ENCODE measurements at places on chromosomes 12 and 14.

- no peak for DNase-seq
These were observed 122.8 kb downstream of the PRMT8 start for GRCh38 chr12:3613641-3614395.

- peak; percentile 39 for DNase-seq
These were observed 358.1 kb downstream of the RAD51B start for GRCh38 chr14:68177728-68178127.

GRCh38 chr14:101246894-101247841, 314.1 kb upstream of the DIO3 start:
- no peak for DNase-seq

GRCh38 chr14:73333031-73333430, 95.7 kb downstream of the PAPLN start:
- no peak for DNase-seq

GRCh38 chr12:9897535-9897934, 16.2 kb downstream of the KLRF2 start:
- no peak for DNase-seq

GRCh38 chr12:123958876-123959275, 13.8 kb downstream of the CCDC92 start:
- DNase-seq = no peak

DNA sequence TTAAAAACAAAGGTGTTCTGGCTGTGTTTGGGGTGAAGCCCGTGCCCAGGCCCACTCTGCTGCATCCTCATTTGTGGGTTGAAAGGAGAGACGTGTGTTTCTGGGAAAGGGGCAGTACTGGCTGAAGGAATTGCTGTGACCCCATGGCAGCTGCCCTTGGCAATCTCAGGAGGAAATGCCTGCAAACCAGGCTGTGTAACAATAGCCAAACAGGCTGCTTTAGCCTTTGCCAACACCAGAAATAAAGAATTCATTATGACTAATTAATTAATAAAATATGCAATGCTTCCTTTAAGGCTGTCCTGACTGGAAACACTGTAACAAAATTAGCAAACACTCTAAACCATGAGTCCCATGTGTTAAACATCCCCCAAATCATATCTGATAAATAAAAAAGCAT, 53.0 kb upstream of the KRR1 start:
- DNase-seq = no peak

DNA sequence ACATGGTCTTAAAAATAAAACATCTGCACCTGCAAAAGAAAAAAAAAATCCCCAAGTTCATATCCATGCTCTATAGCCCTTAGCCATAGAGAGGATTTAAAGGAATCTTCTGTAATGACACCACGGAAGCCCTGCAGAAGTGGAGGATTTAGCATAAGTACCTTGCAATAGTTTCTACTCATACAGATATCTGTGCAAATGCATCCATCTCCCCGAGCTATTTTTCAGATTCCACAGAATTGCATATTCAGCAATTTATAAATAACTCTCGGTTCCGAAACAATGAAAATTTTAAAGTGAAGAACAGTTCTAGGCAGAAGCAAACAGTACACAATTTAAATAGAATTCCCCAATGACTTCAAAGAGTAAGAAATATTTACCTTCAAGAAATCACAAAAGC, 424 bp downstream of the IGF1 start:
- no peak for DNase-seq

DNA sequence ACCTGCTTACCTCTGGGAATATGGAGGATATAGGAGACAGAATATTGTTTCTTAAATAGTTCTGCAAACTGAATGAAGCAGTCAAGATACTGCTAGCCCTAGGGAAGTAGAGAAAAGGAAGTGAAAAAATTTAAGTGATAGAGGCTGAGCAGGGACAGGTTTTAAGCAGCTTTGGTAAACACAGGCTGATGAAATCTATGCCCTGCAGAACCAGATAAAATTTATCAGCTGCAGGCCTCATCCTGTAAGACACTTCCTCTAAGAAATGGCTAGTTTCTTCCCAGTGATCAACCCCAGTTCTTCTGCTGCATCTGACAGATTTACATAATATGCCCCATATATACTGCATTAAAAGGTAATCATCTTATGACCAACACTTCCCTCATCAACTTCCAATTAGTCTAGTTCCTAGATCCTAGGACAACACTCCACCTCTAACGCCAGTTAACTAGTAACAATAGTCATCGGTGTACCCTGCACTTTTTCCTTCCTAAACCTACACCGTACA, 1.3 kb upstream of the ESYT1 start:
- DNase-seq = no peak

- no peak for DNase-seq
These were observed 17.2 kb upstream of the CDK2AP1 start for GRCh38 chr12:123288751-123289346.

DNA sequence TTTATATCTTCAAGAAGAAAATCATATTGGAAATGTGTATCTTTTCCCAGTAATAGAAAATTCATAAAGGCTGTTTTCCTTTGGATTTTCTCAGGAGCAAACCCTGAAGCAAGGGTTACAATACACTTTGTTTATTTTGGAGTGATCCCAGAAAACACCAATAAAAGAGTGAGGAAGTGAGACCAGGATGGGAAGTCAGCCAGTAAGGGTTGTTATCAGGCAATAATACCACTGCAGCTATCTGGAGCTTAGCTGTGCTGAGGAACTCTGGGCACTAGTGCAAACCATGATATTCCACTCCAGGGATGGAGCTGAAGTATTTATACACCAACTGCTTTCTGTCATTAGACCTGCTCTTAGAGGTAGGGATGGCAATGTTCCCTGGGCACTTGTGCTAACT, 1002.3 kb downstream of the FLRT2 start:
- peak; percentile 89 for DNase-seq

- DNase-seq = no peak
These were observed 38.2 kb upstream of the TSPAN9 start for GRCh38 chr12:3038926-3039510.

GRCh38 chr12:51202718-51203117, 15.1 kb downstream of the POU6F1 start:
- no peak for DNase-seq

DNA sequence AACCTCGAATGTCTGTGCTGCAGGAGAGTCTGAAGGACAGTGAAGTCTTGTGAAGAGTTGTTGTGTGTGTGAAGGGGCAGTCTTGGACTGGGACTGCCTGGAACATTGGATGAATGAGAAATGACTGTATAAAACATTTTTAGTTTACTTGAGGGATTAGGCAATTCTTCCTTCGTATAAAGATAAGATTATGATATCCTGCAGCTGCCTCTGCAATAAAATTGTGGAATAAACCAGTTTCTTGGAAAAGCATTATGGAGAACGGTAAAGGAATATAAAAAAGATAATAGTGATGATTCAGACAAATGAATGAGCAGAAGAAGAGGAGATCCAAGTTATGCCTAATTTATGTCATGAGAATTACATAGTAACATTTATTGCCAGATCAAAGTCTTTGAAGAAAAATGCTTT, 30.9 kb upstream of the LUM start:
- DNase-seq = no peak

- DNase-seq = no peak
These were observed 241.0 kb upstream of the NPAS3 start for GRCh38 chr14:32697704-32698103.

DNA sequence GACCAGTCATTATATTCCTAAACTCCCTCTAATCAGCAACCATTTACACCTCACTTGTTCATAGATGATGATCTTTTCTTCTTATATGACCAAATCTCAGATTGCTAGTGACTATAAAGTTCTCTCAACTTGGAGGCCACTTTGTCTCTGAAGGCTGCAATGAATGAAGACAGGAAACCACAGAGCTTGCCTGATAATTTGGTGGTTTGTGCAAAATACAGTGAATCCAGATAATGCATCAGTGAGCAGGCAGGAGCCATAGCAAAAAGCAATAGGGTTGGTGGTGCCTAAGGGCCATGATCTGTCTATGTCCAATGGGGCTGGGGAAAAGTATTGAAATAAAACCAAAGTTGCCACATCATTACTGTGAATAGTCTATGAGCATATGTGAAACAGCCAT, 123.8 kb upstream of the LRFN5 start:
- no peak for DNase-seq

GRCh38 chr12:62288328-62288727, 28.1 kb downstream of the USP15 start:
- DNase-seq = no peak

DNA sequence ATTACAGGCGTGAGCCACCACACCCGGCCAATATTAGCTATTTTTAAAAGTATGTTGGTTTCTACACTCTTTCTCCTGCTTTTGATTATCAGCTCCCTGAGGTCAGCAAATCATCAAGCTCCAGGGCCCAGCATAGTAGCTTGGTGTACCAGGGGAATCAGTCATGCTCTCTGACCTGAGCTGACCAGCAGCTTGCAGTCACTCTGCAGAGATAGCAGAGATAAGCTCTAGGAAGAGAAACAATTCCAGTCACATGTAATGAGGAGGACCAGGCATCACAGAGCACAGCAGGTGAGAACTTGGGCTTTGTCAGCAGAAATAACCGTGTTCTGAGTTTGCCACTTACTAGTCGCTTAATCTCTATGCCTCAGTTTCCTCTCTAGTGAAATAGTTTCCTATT, 8.5 kb downstream of the PLEKHD1 start:
- no peak for DNase-seq

- peak; percentile 70 for DNase-seq
These were observed 628 bp downstream of the SNRPF start for GRCh38 chr12:95859344-95859816.

DNA sequence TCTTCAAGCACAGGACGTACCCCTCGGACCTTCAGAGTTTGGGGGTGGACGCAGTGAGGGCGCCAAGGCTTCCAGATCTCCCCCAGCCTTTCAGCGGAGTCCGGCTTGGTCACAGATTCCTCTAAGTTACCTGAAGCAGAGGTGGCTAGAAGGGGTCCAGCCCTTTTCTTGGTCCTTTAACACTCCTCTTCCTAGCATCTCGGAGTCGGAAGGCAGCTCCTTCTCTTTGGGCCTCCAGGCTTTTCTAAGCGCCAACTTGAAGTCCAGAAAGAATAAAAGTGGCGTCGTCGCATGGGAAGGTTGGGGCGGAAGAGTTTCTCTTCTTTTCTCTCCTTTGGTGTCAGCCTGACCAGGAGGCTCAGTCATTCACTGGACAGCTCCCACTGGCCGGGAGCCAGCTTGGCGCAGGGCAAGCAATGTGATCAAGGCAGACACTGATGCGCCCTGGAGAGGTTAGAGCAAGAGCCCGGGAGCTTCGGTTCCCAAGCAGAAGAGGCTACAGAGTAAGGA, 9.6 kb downstream of the OR6S1 start:
- DNase-seq = peak; percentile 9

DNA sequence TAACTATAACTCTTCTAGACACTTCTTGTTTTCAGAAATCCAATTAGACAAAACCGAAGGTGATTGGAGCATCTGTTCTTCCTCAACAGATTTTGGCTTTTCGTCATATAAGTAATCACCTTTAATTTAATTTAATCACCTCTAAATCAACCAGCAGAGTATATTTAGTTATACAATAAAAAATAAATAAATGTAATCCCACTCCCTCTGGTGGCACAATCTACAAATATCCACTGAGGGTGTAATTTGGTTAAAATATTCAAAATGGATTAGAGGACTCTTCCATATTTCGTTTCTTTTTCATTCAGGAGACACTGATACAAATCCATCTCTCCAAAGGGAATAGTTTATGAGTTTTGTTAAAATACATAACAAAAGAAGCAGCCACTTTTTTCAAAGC, 18.3 kb upstream of the SLC35F4 start:
- DNase-seq = peak; percentile 5

DNA sequence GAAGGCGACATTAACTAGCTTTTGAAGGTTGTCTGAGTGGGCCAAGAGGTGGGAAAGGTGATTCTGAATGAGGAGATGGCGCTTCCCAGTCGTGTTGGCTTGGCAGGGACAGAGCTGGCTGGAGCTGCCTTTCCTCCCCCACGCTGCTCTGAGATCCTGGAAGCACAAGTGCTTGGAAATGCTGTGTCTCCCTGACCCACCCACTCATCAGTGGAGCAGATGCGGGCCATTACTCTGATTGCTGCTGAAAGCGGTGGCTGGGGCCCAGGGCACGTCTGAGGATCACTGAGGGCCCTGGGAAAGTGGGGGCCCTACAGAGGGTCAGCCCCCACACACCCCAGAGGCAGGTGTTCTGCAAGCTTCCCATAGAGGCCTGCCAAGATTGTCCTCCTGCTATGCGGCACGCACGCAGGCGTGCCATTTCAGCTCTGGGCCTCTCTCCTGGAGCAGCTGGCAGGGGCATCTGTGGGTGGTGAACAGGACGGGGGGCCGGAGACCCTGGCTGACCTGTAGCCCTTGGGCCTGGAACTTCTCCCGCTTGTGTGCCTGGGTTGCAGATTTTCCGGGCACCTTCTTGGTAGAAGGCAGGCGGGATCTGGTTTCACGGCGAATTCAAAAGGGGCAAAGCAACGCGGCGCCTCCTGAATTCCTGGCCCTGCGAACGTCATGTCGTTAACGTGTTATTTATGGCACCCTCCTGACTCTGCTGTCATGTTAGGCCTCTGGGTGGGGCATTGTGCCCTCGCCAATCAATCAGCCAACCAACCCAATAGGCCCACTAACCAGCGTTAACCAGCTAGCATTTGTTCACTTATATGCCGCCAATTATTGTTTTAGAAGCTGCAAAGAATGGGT, 133.8 kb upstream of the TBX3 start:
- DNase-seq = no peak

DNA sequence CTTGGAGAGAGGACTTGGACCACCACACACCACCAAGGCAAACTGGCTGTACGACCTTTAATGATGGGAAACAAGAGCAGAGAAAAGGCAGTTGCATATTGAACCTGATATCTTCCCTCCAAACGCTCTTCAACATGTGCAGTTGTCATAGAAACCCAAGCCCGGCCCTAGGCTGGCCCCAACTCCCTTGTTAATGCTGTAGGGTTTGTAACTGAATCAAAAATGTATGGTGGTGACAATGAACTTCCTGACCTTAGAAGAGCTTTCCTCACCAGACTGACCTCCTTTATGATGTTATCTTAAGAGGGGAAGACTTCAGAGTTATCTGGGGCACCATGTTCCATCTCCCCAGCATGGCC, 12.3 kb downstream of the APOLD1 start:
- no peak for DNase-seq

DNA sequence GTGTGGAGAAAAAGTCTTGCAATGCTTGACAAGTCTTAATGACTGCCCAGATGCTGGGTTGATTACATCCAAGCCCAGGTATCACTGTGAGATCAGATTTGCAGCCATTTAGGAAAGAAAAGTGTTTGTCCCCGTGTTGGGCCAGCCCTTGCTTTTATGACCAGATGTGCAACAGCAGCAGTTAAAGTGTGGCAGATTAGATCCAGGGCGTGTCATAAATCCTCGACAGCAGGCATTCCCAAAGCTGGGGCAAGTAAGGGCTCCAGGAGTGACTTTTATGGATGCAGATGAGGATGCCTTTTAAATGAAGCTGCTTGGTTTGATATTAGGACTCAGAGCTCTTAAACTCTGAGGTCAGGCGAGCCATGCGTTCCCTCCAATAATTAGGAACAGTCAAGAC, 1.7 kb downstream of the SMOC1 start:
- peak; percentile 82 for DNase-seq

GRCh38 chr12:108307006-108307405, 32.1 kb downstream of the CMKLR1 start:
- no peak for DNase-seq

DNA sequence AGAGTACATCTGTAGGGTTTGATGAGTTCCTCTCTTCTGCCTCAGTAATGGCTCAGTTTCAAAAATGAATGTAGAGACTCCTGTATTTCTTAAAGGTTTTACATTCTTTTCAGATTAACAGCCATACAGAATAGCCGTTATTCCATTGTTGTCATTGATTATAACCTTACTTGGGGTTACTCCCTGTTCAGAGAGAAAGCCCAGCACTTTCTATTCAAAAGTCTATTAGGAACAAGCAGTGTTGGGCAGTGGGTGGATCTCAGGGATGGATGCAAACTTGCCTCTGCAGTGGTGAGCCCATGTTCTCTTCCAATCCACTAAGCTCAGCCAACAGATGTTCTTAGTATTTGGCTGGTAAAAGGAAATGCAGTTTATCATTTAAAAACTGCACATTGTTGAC, 342.6 kb upstream of the E2F7 start:
- no peak for DNase-seq
